ENCODE measurements at places on chromosomes 7 and 10.

GRCh38 chr7:131957338-131958020, 401.1 kb upstream of the PODXL start:
- DNase-seq = no peak

DNA sequence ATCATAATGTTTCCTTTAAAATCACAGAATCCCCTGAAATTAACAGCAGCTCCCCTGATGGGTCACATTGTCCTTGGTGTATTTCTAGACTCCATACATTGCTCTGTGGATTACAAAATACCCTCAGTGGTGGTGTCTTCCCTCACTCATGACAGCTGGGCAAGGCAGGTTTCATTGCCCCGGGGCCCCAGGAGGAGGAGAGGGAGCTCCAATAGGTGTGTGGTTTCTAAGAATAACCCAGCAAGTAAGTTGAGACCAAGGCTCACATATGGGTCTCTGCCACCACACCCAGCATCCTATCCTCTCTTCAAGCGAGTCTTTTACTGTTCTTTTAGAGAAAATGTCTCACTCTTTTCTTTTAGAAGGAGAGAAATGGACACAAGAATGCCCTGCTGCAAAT, 63.6 kb downstream of the PKD1L1 start:
- DNase-seq = no peak

DNA sequence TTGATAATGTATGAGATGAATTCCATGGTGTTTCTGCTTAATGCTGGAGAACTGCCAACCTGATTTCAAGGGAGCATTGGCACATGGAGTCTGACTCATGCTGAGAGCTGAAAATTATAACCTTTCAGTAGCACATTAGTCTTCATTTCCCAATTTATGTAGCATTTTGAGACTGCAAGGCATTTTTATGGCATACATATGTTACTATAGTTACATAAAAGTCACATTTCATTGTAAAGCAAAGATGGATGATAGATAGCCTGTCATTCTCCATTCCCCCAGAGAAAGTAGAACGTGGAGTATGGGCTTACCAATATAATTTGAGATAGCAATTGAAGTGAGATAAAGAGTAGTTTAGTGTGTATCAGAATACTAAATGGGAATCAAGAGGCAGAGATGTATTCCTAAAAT, 103.1 kb downstream of the SLC16A9 start:
- no peak for DNase-seq

DNA sequence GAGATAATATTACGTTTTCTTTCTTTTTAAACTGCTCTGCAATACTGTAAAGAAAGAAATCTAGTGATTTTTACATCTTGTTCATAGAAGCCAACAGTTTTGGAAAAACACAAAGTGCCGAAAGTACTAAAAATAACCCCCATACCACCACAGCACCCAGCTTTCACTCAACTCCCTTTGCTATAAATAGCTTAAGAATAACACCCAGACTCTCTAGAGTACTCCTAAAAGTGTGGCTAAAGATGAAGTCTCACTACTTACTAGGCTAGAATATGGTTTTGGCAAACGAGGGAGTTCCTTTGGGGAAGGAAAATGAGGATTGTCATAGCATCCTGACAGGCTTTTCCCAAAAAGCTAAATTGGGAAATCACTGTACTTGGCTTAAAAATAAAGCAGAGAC, 151.8 kb upstream of the ANK3 start:
- no peak for DNase-seq

GRCh38 chr7:50791938-50792341, 9.2 kb upstream of the GRB10 start:
- no peak for DNase-seq

DNA sequence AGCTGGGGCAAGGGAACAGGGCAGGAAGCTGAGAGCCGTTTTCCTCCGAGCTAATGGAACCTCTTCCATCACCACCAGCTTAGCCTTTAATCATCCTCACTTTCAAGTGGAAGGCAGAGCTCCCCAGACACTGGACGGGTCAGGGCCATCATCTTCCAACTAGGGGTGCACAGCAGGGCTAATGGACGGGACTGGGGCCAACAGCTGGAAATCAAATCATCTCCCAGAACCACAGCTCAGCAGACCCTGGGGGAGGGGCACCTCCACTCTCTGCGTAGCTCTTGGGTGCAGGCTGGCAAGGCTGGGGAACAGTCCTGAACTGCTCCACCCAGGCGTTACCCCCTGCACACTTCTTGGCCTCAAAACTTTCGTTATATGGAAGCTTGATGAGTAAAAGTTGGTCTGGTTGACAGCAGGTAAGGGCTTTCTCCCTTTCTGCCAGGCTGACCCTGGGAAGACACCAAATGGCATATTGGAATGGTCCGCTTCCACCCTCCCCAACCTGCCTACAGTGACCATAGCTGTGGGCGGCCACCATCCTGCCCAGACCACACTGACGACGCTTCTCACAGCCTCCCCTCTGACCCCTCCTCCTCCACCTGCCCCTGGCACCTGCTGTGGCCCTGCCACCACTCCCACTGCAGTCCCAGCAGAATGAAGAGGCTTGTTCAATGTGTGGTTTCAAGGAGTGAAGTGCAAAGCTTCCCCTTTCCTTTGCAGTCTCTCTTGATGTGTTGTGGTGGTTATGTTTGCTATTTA, 51.7 kb upstream of the RET start:
- DNase-seq = no peak

GRCh38 chr7:5634107-5634950, 147.1 kb downstream of the RNF216 start:
- DNase-seq = no peak

DNA sequence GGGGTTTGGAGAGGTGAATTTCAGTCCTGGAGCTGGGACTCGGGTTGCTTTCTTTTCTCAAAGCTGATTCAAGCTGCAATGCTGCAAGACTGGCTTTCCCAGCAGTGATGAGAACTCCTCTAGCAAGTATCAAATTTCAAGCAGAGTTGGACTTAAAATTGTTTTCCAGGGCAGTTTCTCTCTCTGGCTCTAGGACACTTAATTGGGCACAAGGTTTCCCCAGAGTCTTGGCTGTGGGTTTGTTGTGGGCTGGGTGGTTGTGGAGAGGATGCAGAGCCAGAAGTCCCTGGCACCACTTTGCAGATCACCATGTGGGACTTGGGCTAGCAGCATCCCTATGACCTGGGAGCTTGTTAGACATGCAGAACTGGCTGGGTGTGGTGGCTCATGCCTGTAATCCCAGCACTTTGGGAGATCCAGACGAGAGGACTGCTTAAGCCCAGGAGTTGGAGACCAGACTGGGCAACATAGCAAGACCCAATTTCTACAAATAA, 16.8 kb downstream of the AKR1B15 start:
- no peak for DNase-seq

GRCh38 chr7:4880218-4880617, 3.3 kb downstream of the RADIL start:
- no peak for DNase-seq

DNA sequence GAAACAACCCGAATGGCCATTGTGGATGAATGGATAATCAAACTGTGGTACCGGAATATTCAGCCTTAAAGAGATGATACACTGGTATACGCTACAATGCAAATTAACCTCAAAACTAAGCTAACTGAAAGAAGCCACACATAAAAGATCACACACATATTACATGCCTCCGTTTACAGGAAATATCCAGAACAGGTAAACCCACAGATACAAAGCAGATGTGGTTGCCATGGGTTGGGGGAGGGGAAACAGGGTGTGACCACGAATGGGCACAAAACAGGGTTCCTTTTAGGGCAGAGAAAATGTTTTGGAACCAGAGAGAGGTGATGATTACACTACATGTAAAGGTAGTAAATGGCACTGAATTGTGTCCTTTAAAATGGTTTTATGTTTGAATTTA, 16.6 kb downstream of the ESYT2 start:
- no peak for DNase-seq

DNA sequence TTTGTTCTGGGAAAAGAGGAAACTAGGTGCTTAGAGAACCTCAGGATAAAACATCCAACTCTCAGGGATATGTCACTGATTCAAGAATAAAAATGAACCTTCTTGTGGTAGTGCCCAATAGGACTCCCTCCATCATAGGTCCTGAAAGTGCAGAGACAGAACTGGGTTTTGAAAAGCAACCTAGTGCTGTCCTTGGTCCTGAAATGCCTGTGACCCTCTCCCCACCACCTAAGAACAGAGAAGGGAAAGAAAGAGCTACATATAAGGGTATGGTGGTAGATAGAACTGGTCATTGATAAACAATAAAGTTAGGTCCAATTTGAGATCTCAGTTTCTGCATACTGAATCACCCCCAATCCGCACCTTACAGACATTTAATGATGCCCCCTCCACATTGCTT, 953.3 kb downstream of the XPNPEP1 start:
- no peak for DNase-seq

- DNase-seq = peak; percentile 52
These were observed 41.5 kb upstream of the SLC39A12 start for GRCh38 chr10:17910125-17910789.

GRCh38 chr7:20401861-20402746, 71.4 kb downstream of the ITGB8 start:
- no peak for DNase-seq

DNA sequence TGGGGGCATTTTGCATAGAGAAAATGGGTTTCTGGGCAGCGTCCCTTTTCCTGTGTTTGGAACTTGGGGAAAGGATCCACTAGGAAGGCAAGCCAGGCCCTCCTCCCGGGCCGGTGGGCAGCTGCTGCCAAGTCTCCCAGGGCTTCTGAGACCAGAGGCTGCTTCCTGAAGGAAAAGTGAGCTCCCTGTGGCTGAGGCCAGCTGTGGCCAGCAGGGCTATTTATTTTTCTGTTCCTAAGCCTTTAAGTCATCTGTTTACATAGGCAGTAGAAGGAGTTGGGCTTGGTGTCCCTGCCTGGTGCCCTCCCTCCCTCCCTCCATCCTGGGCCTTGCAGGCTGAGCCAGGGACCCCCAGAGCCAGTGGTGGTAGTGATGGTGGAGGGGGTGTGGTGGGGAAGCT, 70.5 kb upstream of the COL13A1 start:
- DNase-seq = no peak

- DNase-seq = no peak
These were observed 202.2 kb downstream of the SNX10 start for GRCh38 chr7:26493737-26494428.

- DNase-seq = no peak
These were observed 20.0 kb downstream of the SORCS1 start for GRCh38 chr10:107144490-107144889.

- no peak for DNase-seq
These were observed 5.4 kb downstream of the EPC1 start for GRCh38 chr10:32341596-32341995.

- no peak for DNase-seq
These were observed 13.7 kb downstream of the FFAR4 start for GRCh38 chr10:93579985-93580711.

DNA sequence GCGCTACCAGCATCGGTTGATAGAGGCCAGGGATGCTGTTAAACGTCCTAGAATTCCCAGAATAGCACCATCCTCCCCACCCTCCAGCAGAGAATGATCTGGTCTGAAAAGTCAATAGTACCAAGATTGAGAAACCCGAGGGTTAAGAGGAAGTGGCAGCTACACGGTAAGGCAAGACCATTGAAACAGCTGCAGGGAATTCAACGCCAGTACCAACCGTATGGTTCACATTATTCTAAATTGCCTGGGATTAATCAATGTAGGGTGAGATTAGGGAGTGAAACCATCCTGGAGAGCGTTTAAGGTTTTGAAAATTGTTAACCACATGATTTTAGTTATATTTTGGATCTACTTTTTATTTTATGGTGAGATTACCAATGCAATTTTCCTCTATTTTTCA, 352.2 kb downstream of the PRPF18 start:
- no peak for DNase-seq

DNA sequence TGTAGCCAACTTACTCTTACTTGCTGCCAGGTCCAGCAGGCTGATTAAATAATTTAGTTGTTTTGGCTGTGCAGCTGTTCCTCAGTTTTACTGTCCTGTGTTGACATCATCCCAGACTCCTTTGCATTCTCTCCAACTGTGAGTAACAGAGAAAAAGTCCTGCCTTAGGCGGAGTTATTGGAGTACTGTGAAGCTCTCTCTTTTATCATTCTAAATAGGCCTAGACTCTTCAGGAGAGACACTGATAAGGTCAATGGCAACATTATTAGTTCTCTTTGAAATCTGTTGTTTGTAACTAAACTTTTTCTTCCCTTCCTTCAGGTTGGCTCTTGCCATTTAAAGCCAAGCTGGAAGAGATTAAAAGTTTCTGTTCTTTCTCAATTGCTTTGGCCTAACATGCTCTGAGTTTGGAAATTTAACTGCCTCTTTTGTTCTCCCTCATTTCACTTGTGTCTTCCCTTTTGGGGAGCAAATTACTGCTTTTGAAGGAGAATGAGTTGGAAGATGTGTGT, 215.7 kb upstream of the CSTF2T start:
- no peak for DNase-seq
